Parietal lobe (tissue), 2 donors: ENCODE measurements at places on chromosomes 6 and 20. TPM values are rescaled to one million over a fixed set of nuclear protein-coding genes. Genes with fewer than 3 reads are reported as not detected.

The DLK2 gene
- 8.5 TPM for total RNA-seq

The C6orf118 gene
- total RNA-seq: 23.5 TPM

The CTCFL gene
- not detected for total RNA-seq

The SLC17A2 gene
- total RNA-seq: not detected

The FAM209B gene
- not detected for total RNA-seq

The SNAP25 gene
- 100 TPM for total RNA-seq

The EFCAB8 gene
- total RNA-seq: not detected

The CALHM5 gene
- total RNA-seq: 0.31 TPM

The LINC00237 gene
- 2.8 TPM for total RNA-seq
